ENCODE measurements at places on chromosomes 5 and 9. TPM values are rescaled to one million over a fixed set of nuclear protein-coding genes. Genes with fewer than 3 reads are reported as not detected.

The SHROOM1 gene
- 22.3 TPM for polyA plus RNA-seq

The LCN10 gene
- 0.16 TPM for polyA plus RNA-seq

The PDCD1LG2 gene
- not detected for polyA plus RNA-seq

The SMIM33 gene
- polyA plus RNA-seq: not detected

The GPRIN1 gene
- 5.1 TPM for polyA plus RNA-seq

The CTNND2 gene
- not detected for polyA plus RNA-seq

The GNA14 gene
- polyA plus RNA-seq: 0.03 TPM

The SLC36A1 gene
- polyA plus RNA-seq: 5.9 TPM

The IL13 gene
- polyA plus RNA-seq: not detected

The AGXT2 gene
- polyA plus RNA-seq: not detected

The FAM78A gene
- 55.2 TPM for polyA plus RNA-seq

The TXNDC15 gene
- 14.9 TPM for polyA plus RNA-seq

The ECM2 gene
- not detected for polyA plus RNA-seq

The GPX3 gene
- not detected for polyA plus RNA-seq

The SLC6A7 gene
- not detected for polyA plus RNA-seq

The FOXD4L5 gene
- not detected for polyA plus RNA-seq

The BAAT gene
- 0.88 TPM for polyA plus RNA-seq

The PLEKHG4B gene
- not detected for polyA plus RNA-seq

Measured in K562 (cell line).